Activated naive CD8-positive, alpha-beta T cell treated with anti-CD3 and anti-CD28 coated beads, Interleukin-2, amount 10 ng/mL, durations not matched to agents 7 days and 5 days (primary cell): ENCODE measurements at places on chromosomes 13 and 19.

GRCh38 chr13:43761616-43762315 lies 25.0 kb downstream of the ENOX1 start:
- no peak for DNase-seq

GRCh38 chr13:71813187-71813586 lies 53.8 kb downstream of the DACH1 start:
- DNase-seq = no peak

DNA sequence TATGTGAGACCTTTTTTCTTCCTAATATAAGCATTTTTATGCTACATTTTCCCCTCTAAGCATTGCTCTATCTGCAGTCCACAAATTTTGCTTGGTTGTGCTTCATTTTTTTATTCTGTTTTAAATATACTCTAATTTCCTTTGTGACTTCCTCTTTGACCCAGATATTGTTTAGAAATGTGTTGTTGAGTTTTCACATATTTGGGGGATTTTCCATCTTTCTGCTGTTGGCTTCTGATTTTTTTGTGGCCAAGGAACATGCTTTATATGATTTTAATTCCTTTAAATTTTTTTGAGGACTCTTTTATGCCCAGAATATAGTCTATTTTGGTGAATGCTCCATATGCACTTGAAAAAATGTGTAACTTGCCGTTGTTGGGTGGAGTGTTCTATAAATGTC lies 22.9 kb downstream of the UBAC2 start:
- no peak for DNase-seq

- DNase-seq = no peak
Observed at GRCh38 chr13:110398564-110399507, 91.8 kb downstream of the COL4A2 start.

- no peak for DNase-seq
Observed at GRCh38 chr19:40282920-40283319, 2.2 kb downstream of the AKT2 start.

DNA sequence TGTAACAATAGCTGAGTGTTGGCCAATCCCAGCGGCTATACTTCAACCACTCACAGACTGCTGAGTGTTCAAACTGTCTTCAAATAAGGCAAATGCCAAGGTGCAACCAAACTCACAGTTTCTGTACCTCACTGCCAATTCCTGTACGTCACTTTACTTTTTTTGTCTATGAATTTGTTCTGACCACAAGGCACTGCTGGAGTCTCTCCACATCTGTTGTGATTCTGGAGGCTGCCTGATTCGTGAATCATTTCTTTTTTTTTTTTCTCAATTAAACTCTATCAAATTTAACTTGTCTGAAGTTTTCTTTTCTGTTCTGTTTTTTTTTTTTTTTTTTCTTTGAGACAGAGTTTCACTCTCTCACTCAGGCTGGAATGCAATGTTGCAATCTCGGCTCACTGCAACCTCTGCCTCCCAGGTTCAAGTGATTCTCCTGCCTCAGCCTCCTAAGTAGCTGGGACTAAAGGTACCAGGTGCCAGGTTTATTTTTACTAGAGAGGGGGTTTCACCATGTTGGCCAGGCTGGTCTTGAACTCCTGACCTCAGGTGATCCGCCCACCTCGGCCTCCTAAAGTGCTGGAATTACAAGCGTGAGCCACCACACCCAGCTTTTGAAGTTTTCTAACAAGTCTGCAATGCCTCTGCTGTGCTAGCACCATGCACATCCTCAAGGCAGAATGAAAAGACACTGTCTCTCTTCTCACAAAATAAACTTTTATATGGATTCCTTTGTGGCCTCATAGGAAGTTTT lies 401.7 kb downstream of the IRS2 start:
- no peak for DNase-seq

GRCh38 chr13:40706439-40706838 lies 40.0 kb upstream of the FOXO1 start:
- DNase-seq = no peak

DNA sequence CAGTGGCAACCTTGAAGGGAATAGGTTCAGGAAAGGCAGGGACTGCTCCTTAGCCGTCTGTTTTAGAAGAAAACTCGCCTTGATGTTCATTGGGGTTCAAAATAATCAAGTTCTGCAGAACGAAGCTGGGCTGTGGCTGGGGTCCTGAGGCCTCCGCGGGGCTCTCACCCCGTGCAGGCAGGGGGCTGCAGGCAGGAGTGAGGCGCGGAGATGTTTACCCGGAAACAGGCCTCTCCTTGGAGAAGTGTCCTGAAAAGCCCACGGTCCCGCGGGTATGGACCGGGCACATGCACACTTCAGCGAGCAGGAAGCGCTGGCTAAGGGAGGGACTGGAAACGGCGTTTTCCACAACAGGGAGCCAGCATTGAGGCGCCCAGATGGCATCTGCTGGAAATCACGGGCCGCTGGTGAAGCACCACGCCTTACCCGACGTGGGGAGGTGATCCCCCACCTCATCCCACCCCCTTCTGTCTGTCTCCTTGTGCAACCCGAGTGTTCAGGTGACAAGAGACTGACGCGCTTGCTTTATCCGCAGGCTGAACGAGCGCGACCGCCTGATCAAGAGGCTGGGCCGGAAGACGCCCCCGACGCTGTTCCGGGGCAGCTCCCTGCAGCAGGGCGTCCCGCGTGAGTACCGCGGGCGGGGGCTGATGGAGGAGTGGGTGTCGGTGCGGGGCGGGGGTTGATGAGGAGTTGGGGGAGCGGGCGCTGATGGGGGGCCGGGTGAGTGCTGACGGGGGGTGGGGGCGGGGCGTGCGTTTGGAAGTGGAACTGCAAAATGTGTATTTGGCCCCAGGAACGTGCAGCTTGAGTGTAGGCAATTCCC lies 39.6 kb downstream of the SHISA2 start:
- DNase-seq = peak; percentile 73

DNA sequence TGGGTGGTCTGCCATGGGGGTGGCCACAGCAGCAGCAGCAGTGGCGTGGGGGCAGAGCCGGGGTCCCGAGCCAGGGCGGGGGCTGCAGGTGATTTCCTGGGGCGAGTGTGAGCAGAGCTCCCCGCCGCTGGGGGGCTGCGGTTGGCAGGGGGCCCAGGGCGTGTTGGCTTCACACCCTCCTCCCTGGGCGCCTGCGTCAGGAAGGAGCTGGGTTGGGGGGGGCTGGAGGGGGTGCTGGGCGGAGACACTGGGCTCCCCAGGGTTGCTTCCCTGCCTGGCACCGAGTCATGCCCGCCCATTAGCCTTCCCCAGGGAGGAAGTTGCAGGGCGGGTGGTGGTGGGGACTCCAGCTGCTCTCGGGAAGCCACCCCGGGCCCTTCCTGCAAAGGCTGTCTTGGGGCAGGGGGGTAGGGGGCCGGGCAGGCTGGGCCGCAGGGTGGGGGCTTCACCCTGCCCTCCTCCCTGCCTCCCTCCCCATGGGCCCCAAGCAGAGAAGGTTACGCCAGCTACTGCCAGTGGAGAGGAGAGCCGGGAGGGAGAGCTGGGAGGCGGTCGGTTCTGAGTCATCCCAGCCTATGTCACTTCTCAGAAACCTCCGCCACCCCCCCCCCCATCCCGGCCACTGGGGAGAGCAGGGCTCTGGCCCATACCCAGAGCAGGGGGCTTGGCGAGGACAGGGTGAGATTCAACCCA lies 4.6 kb downstream of the MIDN start:
- DNase-seq = peak; percentile 78

- DNase-seq = no peak
Observed at GRCh38 chr13:107441279-107441678, 774.1 kb downstream of the LIG4 start.

- DNase-seq = no peak
Observed at GRCh38 chr13:44685641-44686040, 109.5 kb upstream of the TSC22D1 start.

GRCh38 chr13:51912091-51912490 lies 50.3 kb downstream of the CCDC70 start:
- no peak for DNase-seq

DNA sequence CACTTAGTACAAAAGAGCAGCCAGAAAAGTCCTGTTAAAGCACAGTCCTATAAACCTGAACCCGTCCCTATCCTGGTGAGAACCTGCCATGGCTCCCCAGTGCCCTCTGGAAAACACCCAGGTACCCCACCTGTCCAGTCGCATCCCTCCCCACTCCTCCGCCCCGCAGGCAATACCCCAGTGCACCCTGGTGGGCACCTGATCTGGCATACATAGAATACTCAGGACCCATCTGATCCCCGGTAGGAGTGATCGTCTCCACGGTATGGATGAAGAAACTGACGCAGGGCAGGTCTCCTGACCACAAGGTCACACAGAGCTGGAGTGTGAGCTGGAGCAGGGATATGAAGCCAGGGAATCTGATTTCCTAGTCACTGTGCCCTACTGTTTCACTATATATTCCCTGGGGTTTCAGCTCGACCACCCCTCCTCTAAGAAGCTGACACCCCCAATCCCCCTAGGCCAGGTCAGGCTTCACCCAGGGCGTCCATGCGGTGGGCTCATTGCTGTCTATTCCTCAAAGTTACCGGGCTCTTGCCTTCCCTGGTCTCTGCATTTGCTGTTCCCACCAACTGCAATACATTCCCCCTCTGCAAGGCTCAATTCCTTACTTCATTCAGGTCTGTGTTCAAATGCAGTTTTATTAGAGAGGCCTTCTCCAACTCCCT lies 12.6 kb downstream of the FBXO46 start:
- no peak for DNase-seq

GRCh38 chr19:4556597-4557127 lies 2.8 kb downstream of the SEMA6B start:
- DNase-seq = no peak

DNA sequence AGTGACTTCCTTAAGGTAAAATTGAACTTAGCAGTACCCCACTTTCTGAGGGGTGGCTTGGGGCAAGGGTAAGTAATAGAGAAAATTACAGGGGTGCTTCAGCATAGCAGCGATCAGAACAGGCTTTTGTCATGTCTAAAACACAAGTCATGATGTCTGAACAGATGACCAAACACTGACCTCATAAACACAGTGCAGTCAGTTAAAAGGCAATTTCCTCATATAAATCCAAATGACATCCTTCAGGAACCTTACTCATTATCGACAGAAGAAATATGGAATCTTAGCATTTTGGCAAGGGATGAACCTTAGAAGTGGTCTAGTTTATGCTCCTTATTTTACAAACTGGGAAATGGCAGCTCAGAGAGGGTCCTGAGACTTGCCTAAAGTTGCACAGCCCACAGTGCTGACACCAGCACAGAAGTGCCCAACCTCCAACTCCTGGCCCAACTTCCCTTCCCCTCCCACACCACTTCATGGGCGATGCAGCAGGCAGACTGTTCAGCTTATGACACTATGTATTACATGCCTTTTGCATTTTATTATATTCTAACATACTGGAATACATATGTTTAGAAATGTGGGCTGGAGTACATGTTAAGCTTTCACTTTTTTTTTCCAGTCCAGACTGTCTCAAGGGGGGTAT lies 3.6 kb downstream of the GJA3 start:
- no peak for DNase-seq

GRCh38 chr13:78404846-78405360 lies 198.4 kb downstream of the POU4F1 start:
- DNase-seq = no peak

DNA sequence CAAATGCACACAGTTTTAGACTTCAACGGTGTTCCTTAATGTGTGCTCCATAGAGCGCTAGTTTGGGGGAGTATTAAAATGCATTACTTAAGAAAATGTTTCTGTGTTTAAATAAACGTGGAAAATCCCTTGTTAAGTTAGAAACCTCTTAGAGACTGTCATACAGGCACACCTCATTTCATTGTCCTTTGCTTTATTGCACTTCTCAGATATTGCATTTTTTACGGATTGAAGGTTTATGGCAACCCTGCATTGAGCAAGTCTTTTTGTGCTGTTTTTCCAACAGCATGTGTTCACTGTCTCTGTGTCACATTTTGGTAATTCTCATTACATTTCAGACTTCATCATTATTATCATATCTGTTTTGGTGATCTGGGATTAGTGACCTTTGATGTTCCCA lies 244.0 kb downstream of the GGACT start:
- DNase-seq = no peak

- no peak for DNase-seq
Observed at GRCh38 chr13:52371736-52372247, 34.2 kb downstream of the THSD1 start.

GRCh38 chr13:53778937-53779336 lies 750.3 kb downstream of the OLFM4 start:
- DNase-seq = no peak

DNA sequence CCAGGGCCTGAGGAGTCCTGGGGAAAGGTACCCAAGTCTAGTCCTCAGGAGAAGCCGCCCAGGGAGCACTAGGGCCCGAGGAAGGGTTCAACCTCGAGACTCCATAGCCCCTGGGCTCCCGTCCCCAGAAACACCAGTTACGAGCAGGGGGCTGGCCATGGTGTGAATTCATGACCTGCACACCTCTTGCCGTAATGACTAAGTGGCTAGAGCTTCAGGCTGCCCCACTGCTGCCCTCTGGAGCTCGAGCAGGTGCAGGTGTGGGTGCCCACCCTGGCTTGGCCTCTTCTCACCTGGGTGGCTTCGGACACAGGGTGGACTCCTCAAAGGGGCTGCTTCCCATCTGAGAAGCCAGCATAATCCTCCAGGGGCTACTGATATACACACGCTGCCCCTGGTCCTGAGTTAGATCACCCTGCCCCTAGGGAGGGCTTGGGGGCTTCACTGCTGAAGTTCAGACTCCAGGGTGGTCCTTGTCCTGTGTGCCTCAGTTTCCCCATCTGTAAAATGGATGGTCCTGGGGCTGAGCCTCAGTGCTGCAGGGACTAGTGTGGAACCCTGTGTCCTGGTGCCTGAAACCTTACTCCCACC lies 13.6 kb downstream of the SPC24 start:
- no peak for DNase-seq

- DNase-seq = peak; percentile 39
Observed at GRCh38 chr13:57629821-57630235, 1.7 kb upstream of the PCDH17 start.

DNA sequence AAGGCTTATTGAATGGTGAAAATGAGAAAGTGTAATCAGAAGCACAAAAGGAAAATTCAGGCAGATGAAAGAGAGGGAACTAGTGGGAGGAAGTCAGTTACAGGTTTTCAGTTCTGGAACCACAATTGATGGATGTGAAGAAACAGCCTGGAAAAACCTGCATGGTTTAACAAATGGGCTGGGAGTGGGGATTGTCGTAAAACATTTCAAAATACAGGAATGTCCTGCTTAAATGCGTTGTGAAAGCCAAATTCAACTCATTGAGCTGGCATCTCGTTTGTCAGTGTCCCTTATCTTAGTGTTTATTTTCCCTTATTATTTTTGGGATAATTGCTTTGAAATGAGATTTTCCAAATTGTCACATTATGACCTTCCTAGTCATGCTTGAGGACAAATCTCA lies 106.5 kb upstream of the RFC3 start:
- no peak for DNase-seq

- no peak for DNase-seq
Observed at GRCh38 chr19:45122832-45123231, 29.9 kb downstream of the PPP1R37 start.

DNA sequence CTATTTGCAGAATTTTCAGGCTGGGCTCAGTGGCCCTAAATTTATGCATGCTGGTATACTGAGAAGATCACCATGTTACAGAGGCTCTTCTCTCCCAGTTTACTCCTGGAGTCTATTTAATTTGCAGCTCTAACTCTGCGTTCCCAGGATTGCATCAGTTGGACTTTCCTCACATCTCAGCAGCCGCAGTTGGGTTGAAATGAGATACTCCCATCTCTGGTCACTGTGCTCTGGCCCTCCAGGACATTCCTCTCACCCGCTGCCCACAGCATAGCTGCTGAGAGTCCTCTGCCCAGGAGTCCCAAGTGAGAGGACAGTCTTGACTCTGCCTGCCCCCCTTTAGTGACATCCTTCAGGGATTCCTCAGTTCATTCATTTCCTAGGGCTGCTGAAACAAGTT lies 150.9 kb downstream of the LACC1 start:
- DNase-seq = no peak
